CD4-positive, alpha-beta T cell treated with Interleukin-1 beta for 1 hour (primary cell): ENCODE measurements at places on chromosomes 2 and 18.

GRCh38 chr2:222774941-222775340, 85.9 kb upstream of the ACSL3 start:
- DNase-seq, result no peak

GRCh38 chr18:7729868-7730267, 162.8 kb downstream of the PTPRM start:
- DNase-seq, result no peak

DNA sequence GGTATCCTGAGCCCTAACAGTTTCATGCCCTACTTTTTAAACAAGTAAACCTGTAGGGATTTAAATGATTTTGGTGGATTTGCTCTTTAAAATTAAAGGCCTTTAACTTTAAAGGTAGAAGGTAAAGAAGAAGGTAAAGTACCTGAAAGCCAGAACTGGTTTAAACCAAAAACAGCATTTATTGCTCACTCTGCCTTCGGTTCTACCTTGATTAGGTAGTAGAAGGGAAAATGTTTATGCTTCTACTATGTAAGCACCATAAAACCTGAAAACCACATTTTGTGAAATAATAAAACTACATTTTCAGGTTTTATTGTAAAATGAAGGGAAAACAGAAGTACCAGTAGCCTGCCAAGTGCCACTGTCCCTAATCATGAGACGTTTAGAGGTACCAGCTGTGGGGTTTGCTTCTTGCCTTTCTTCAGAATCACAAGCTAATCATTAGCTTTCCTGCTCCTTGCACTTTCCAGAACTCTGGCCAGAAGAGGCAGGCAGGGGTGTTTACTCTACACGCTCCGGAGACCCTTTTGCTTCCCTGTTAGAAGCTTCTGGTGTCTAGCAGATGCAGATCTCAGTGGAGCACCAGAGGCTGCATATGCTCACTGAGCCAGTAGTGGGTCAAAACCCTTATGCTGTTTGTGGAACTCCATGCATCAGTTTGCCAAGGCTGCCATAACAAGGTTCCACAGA, 33.3 kb downstream of the RPIA start:
- no peak for DNase-seq

DNA sequence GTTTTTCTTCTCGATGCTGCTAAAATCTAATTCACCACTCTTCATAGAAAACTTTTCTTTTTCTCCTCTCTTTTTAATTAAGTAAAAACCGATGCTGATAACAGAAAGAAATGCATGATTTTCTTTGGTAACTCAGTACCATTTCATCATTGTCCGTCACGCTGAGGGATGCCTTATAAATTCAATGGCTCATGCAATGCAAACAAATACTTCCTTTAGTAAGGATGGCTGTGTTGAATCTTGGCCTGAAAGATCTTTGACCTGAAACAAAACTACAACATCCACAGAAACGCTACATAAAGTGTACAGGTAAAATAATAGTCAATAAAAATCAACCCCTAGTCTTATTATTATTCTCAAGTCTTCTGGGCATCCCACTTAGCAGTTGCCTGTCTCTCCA, 261.4 kb downstream of the SLC8A1 start:
- DNase-seq, result no peak

- DNase-seq, result no peak
Observed at GRCh38 chr2:230875347-230876315, 10.9 kb downstream of the ITM2C start.

- DNase-seq, result no peak
Observed at GRCh38 chr2:181678861-181679543, 1.3 kb downstream of the NEUROD1 start.

GRCh38 chr2:148568597-148568996, 76.0 kb upstream of the EPC2 start:
- DNase-seq, result no peak

- no peak for DNase-seq
Observed at GRCh38 chr2:200496696-200497095, 13.2 kb downstream of the KCTD18 start.

DNA sequence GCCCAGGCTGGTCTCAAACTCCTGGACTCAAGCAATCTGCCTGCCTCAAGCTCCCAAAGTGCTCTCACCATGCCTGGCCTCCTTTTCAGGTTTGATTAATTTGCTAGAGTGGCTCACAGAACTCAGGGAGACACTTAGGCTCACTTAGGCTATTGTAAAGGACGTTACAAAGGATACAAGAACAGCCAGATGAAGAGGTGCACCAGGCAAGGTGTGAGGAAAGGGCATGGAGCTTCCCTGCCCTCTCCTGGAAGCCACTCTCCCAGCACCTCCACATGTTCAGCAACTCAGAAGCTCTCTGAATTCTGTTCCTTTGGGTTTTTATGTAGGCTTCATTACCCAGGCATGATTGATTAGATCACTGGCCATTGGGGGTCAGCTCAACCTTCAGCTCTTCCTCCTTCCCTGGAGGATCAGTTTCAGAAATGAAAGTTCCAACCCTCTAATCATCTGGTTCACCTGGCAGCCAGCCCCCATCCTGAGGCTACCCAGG, 78.7 kb upstream of the RGPD5 start:
- no peak for DNase-seq

DNA sequence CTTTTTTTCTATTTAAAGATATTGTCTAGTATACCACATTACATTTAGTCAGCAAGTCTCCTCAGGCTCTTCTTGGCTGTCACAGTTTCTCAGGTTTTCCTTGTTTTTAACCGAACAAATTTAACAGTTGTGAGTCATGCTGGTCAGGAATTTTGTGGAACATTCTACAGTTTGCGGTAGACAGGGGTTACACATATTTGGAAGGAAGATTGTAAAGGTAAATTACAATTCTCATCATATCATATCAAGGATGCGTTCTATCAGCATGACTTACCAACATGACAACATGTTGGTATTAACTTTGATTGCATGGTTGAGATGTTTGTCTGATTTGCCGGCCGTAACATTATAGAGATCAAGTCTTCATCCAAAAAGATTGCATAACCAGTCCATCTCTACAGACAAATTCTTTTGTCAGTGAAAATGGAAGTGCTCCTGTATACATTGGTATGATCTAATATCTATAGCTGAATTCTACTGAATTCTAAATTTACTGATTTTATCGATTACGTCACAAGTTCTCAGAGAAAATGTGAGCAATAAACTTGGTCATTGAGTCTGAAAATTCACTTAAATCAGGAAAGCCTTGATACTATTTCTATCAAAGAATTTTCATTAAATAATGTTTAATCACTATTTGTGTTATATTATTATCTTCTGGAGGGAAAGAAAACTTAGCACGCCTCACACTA, 664.4 kb upstream of the SLC8A1 start:
- DNase-seq, result no peak

DNA sequence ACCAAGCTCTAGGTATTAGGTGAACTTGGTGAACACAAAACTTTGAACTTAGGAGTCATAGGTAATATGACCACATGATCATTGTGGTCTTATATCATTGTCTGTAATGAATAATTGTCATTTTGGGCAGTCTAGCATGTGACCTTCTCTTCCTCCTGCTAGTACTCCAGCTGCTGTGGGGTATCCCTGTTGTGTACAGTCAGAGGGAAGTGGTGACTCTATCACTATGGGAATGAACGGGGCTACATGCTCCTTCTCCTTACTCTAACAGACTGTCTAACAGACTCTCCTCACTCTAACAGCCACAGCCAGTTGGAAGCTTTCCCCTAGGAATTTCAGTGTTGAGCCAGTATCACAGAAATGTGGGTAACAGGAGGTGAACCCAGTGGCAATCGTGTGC, 68.2 kb upstream of the NEDD4L start:
- no peak for DNase-seq

DNA sequence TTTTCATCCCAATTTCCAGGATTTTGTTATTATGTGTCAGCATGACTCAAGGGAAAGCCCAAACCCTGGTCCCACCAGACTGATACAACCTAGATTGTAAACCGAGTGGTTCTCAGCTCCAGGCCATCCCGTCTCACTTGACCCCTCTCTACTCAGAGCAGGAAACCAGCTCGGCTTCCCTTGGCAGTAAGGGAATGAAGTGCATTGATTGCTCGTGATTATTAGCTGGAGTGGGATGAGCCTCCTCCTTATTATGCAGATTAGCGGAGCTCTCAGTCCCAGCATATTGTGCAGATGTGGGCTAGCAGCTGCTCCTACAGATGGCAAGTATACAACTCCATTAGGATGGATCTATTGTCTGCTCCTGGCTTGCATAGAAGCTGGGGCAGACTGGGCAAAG, 167.6 kb downstream of the LNPK start:
- DNase-seq, result no peak

GRCh38 chr2:200943527-200944105, 19.8 kb downstream of the ORC2 start:
- no peak for DNase-seq

- DNase-seq, result no peak
Observed at GRCh38 chr2:148402786-148403185, 241.8 kb upstream of the EPC2 start.

DNA sequence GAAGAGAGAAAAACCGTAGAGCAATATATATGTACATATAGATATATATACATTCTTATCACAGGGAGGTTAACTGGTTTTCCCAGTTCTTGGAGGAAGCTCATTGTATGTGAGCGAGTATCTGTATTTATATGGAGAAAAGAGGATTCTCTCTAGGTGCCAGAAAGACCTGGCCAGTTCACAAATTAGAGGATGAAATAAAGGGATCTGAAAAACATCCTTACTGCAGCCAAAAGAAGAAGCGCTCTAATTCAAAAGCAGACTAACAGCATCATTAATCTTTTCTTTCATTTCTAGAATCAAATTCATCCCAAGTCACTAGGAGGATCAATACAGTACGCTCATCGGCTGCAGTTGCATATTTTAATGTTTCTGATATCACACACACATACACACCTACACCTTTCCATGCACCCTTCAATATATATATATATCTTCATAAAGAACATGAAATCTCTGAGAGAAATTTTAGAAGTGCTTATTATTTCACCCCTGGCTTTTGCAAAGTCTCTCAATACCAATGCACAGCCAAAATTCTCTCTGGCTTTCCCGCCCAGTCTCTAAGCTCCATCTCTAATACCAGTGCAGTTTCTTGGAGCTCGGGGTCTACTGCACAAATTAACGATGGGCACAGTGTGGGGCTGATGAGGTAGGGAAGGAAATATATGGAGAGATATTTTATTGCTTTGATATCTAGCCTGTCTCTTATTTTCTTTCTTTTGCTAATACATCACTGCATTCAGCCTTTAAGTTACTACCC, 731 bp downstream of the NRXN1 start:
- no peak for DNase-seq

DNA sequence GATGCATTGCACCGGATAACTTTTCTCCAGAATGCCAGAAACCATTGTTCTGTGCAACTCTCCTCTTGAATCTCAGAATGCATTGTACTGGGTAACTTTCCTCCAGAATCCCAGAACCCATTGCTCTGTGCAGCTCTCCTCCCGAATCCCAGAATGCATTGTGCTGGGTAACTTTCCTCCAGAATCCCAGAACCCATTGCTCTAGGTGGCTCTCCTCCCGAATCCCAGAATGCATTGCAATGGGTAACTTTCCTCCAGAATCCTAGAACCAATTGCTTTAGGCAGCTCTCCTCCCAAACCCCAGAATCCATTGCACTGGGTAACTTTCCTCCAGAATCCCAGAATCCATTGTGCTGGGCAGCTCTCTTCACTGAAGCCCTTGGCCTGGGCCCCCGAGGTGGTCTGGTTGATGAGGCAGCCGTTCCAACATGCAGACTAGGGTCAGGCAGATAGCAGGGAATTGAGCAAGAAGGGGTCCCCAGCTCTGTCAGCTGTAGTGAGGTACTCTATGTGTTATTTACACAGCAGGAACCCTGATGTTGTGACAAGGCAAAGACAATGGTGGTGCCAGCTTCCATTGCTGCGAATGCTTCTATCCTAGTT, 9.4 kb downstream of the FOSL2 start:
- no peak for DNase-seq

GRCh38 chr18:62033207-62033606, 140.4 kb upstream of the RNF152 start:
- peak; percentile 2 for DNase-seq
